ENCODE measurements at places on chromosomes 1 and 21. TPM values are rescaled to one million over a fixed set of nuclear protein-coding genes. Genes with fewer than 3 reads are reported as not detected.

The UTS2 gene
- polyA plus RNA-seq, result not detected

The RIMS3 gene
- polyA plus RNA-seq, result 0.52 TPM

The OLIG1 gene
- polyA plus RNA-seq, result 0.31 TPM

The AGO4 gene
- polyA plus RNA-seq, result 14.4 TPM

Measured in muscle of back (tissue), 13 donors.